ENCODE measurements at places on chromosomes 5 and 9. TPM values are rescaled to one million over a fixed set of nuclear protein-coding genes. Genes with fewer than 3 reads are reported as not detected.

The TMEM252 gene
- not detected for total RNA-seq

The TMEM267 gene
- total RNA-seq, result 6.3 TPM

The ORM2 gene
- not detected for total RNA-seq

The VCAN gene
- 1.6 TPM for total RNA-seq

The GGTA1 gene
- not detected for total RNA-seq

The OR1J2 gene
- total RNA-seq, result not detected

The TOR1A gene
- 22.8 TPM for total RNA-seq

The ENHO gene
- total RNA-seq, result not detected

The INSL4 gene
- not detected for total RNA-seq

The ABITRAM gene
- total RNA-seq, result 14.1 TPM

The IL5 gene
- not detected for total RNA-seq

The FOXD4L6 gene
- 0.39 TPM for total RNA-seq

The THOC3 gene
- total RNA-seq, result 29.3 TPM

The KIF20A gene
- total RNA-seq, result 18.5 TPM
